ENCODE measurements at places on chromosomes 16 and 17.

- no peak for DNase-seq
Observed at GRCh38 chr16:15037745-15038144, 18.1 kb downstream of the NTAN1 start.

DNA sequence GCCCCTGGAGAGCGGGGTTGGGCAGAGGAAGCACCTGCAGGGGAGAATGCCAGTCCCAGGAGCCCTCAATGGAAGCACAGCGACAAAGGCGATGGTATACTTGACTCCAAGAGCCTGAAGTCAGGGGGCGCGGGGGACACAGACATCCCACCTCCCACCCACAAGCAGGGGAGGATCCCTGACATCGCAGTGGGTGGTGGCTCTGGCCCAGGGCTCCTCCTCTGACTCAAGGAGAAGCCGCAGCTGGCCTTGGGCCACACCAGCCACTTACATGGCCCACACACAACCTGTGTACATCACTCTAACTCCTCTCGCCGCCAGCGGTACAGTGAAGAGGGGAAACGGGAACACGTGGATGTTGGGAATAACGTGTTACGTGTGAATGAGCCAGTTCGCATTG lies 44.3 kb downstream of the FZD2 start:
- no peak for DNase-seq

- no peak for DNase-seq
Observed at GRCh38 chr17:72898725-72899124, 193.8 kb downstream of the SLC39A11 start.

DNA sequence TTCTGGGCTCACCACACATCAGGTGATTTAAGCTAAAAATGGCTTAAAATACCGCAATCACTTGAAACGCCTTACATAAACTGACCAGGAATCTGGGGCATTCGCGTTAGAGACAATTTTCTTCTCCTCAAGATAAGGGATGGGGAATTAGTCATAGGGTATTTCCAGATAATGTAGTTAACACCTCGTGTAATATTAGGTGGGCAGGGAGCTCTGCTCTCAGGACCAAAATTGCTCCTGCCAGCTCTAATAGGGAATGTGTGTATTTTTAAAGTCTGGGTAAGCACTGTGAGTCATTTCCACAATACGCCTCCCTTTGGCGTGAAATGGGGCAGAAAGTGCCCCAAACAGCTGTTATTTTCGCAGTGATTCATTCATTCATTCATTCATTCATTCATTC lies 408.6 kb downstream of the MAF start:
- no peak for DNase-seq

GRCh38 chr16:20004931-20005330 lies 68.8 kb downstream of the GPR139 start:
- DNase-seq = no peak

- no peak for DNase-seq
Observed at GRCh38 chr17:8687737-8688466, 56.7 kb downstream of the CCDC42 start.

DNA sequence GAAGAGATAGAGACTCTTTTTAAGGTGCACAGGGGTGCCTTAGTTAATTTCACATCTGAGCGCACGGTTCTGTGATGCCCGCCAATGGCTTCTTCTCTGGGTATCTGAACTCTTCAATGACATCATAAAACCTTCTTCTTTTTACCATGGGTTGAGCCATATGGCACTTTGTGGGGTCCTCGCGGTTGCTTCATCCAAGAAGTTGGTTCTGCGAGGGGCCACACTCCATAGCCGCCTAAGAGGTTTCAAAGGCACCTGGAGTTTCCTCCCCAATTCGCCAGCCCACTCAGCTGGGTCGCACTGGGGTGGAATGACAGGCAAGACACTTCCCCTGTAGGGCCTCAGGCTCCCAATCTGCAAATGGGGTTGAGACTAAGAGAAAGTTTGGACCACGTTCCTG lies 10.4 kb upstream of the MT4 start:
- no peak for DNase-seq

DNA sequence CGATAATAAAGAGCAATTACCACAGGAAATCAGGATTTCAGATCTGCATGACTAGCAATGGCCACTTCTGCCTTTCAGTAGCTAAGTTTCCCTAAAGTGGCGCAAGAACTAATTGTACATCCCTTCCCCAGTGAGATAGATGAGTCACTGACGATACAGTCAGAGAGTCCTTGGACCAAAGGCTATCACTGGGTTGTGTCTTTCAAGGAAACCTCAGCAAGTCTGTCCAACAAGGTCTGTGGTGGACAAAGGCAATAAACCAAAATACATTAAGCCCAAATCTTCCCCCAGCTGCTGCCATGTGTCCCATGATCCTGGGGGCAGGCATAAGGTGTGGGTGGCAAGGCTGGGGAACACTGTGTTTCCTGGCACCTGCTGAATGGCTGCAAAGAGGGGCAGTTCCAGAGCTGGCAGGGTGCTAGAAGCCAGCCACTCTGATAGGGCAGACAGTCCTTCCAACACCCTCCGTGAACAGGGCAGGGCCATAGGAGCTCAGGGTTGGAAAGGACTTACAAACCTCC lies 20.5 kb upstream of the MTMR4 start:
- no peak for DNase-seq

DNA sequence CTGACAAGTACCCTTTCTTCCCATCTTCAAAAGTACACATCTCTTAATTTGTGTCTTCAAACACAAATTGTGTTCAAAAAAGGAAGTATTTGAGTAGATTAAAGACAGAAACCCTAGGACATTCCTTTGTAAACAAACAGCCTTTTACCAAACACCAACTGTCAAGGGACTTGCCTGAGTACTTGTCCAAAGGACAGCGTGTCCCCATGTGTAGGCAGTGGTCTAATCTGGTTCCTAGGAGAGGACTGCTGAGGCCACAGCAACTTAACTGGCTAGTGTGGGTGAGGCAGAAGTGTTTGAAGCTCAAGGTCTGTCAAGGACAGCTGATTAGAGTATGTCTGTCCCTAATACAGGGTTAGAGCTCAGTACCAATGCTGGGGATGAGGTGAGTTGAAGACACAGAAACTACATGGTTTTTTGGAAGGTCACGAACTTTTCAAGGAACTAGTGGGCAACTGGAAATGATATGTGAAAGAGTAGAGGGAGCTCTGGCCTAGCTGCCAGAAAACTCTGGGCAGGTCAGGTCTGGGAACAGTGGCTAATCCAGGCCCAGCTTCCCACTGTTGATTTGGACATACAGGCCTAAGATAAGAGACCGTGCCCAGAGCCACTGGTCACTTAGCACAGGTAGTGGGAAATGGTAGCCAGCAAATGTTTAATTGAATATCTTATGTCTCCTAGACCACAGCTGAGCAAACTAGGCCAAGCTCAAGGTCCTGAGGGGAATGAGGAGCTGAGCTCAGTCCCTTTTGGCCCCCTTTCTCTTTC lies 10.1 kb downstream of the HMOX2 start:
- no peak for DNase-seq

Data from stimulated activated CD8-positive, alpha-beta memory T cell treated with anti-CD3 and anti-CD28 coated beads, Interleukin-4, amount 100 ng/mL, for 4 hours (primary cell).